ENCODE measurements at places on chromosomes 7 and 10. TPM values are rescaled to one million over a fixed set of nuclear protein-coding genes. Genes with fewer than 3 reads are reported as not detected.

The TAS2R41 gene
- not detected for total RNA-seq

GRCh38 chr10:124596116-124596785 is 134.6 kb downstream of the LHPP start:
- H3K4me1 ChIP-seq = no peaks in the 10 kb centered on the region
- no peak overlapping the region for H3K27ac ChIP-seq
- H3K4me3 ChIP-seq = no peak overlapping the region
- no peaks in the 10 kb centered on the region for H3K36me3 ChIP-seq
- DNase-seq = no peak

- no peaks in the 10 kb centered on the region for H3K4me1 ChIP-seq
- no peaks in the 10 kb centered on the region for H3K27me3 ChIP-seq
- H3K4me3 ChIP-seq = no peak overlapping the region
These were observed 102.1 kb upstream of the AKR1E2 start for GRCh38 chr10:4723860-4724259.

GRCh38 chr10:129382401-129382800 is 84.6 kb upstream of the MGMT start:
- H3K36me3 ChIP-seq = no peaks in the 10 kb centered on the region
- H3K27me3 ChIP-seq = no peaks in the 10 kb centered on the region
- no peak overlapping the region for H3K4me3 ChIP-seq
- H3K27ac ChIP-seq = no peak overlapping the region
- no peaks in the 10 kb centered on the region for H3K4me1 ChIP-seq
- no peak for DNase-seq

The SEMA3E gene
- 1.8 TPM for total RNA-seq

DNA sequence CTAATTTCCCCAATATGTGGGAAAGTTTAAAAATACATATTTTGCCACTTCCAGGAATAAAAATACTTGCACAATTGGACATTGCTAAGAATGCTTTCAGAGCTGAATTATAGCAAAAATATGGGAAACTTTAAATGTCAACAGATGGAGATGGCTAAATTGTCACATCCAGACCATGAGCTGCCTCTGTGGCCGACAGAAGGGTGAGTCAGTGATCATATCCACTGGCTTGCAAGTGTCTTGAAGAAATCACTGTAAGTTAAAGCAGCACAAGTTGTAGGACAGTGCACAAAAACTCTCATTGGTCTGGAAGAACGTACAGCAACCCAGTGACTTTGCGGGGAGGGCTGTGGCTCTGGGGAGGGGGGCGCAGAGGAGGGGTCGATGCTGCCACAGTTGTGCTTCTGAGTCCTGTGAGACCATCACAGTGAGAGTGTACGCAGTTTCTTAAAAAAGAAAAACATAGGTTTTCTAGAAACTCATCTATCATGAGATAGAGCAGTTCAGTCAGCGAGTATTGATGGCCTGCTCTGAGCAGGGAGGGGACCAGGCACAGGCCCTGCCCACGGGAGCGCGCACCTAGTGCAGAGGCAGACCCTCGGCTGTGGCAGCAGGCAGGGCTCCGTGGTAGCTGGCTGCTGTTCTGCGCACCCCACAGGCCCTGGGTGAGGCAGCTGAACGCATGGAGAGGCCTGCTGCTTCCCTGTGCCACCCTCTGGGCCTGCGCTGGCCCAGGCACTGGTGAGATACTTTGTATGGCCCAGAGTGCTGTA is 25.5 kb downstream of the LRRC27 start:
- no peaks in the 10 kb centered on the region for H3K27me3 ChIP-seq
- peaks cover 9% of the 10 kb centered on the region for H3K36me3 ChIP-seq
- no peak for DNase-seq
- H3K4me1 ChIP-seq = no peaks in the 10 kb centered on the region

The SLC13A1 gene
- total RNA-seq = 33.8 TPM

GRCh38 chr10:99433378-99434020 is 3.1 kb upstream of the GOT1 start:
- no peaks in the 10 kb centered on the region for H3K36me3 ChIP-seq
- H3K4me3 ChIP-seq = no peak overlapping the region
- no peaks in the 10 kb centered on the region for H3K27me3 ChIP-seq
- peaks cover 7% of the 10 kb centered on the region for H3K4me1 ChIP-seq

The TEX47 gene
- total RNA-seq = not detected

DNA sequence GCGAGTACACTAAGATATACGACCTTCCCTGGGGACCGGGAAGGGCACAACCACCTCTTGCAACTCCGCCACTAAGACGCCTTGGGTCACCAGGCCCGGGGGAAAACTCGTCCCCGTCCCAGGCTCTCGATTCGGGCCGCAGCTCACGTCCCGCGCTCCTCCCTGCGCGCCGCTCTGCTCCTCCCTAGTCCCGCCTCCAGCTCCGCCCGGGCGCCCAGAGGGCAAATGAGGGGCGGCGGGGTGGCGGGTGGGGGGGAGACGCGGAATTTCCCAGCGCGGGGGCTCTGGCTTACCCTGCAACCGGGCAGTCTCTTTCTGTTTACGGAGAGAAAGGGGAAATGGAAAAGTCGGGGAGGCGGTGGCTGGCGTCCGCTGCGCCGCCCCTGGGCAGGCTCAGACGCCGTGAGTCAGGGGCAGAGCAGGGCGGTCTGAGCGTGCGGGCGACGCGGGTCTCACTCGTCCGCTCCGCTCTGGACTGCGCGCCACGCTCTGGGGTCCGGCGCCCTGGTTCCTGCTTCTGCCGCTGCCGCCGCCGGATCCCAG is at the start of gene MAP3K8:
Gene MAP3K8, plus strand, starts transcription at position 455 of the 543 bp plus-strand sequence. CDS start 4,755 bp downstream, outside the sequence.
- H3K4me1 ChIP-seq = no peaks in the 10 kb centered on the region
- H3K27ac ChIP-seq = peak within 1 kb of the TSS; percentile 96
- DNase-seq = peak; percentile 93

- no peak overlapping the region for H3K27ac ChIP-seq
- H3K36me3 ChIP-seq = no peaks in the 10 kb centered on the region
- no peaks in the 10 kb centered on the region for H3K4me1 ChIP-seq
- no peak overlapping the region for H3K4me3 ChIP-seq
- DNase-seq = no peak
These were observed 13.9 kb downstream of the VENTX start for GRCh38 chr10:133251388-133252222.

The SOSTDC1 gene
- total RNA-seq = 0.54 TPM

DNA sequence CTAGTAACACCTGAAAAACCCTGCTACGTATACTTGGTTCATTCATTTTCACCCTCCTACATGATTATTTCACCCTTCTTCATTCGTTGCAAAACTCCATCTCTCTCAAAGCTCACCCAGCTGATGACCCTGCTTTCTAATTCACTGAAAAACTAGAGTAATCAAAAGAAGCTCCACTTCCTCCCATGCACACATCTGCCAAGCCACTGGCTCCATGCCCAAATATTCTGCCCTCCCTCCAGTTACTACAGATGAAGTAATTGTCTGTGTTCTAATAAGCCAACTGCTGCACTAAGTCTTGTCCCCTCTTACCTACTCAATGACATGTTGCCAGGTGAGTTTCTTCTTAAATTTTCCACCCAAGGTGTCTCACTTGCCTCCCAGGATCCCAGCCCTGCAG is 96.9 kb upstream of the CCDC71L start:
- no peaks in the 10 kb centered on the region for H3K27me3 ChIP-seq
- no peaks in the 10 kb centered on the region for H3K4me1 ChIP-seq
- H3K36me3 ChIP-seq = no peaks in the 10 kb centered on the region

DNA sequence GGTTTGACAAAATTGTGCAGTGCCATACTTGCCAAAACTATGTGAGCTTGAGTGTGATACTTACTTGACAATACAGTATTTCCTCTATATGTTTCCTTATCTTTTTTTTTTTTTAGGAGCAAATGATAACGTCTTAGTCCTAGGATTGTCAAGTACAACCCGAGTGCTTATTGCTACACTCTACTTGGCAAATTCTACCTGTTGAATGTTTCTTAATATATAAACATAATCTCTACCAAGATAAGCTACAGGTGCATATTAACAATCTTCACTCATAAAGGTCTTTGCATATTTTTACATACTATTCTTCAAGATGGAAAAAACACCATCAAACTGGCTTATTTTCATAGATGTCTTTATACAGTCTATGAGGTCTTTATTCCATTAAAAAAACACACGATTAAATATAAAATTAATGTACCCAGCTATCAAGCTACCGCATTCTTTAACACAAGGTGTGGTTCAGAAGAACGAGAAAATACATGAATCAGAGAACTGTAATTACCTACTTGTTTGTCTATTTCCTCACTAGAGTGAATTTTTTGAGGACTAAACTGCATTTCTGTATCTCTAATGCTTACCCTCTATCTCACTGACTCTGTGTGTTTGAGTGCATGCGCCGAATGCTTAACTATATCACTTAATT is 76.1 kb upstream of the PDSS1 start:
- no peaks in the 10 kb centered on the region for H3K36me3 ChIP-seq
- DNase-seq = no peak
- peaks cover 5% of the 10 kb centered on the region for H3K4me1 ChIP-seq
- peak overlapping the region; percentile 89 for H3K27ac ChIP-seq
- H3K27me3 ChIP-seq = no peaks in the 10 kb centered on the region

DNA sequence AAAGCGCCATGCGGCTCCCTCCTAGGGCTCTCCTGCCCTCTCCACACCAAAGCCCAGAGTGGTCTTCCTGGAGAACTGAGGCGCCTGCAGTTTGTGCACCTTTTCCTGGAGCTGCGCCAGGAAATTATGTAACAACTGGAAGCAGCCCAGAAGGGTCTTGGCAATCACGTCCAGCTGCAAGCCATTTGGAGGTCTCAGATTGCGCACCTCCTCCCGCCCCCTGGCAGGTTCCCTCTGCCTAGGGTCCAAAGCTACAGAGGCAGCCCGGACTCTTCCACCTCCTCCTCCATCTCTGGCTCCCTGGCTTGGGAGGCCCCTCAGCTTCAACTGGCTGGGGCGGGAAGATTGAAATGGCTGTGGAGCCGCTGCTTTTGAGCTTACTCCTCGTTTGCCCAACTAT is 34.0 kb upstream of the SFTPD start:
- DNase-seq = no peak
- H3K27me3 ChIP-seq = no peaks in the 10 kb centered on the region
- no peak overlapping the region for H3K4me3 ChIP-seq
- H3K27ac ChIP-seq = no peak overlapping the region

- no peak overlapping the region for H3K4me3 ChIP-seq
- H3K36me3 ChIP-seq = no peaks in the 10 kb centered on the region
- no peak overlapping the region for H3K27ac ChIP-seq
- H3K27me3 ChIP-seq = no peaks in the 10 kb centered on the region
- no peak for DNase-seq
These were observed 29.3 kb upstream of the ADD3 start for GRCh38 chr10:109978481-109978880.

GRCh38 chr10:48714088-48714487 is 29.4 kb downstream of the WDFY4 start:
- H3K4me1 ChIP-seq = no peaks in the 10 kb centered on the region
- H3K27me3 ChIP-seq = no peaks in the 10 kb centered on the region
- no peak overlapping the region for H3K27ac ChIP-seq
- H3K4me3 ChIP-seq = no peak overlapping the region
- H3K36me3 ChIP-seq = no peaks in the 10 kb centered on the region

- DNase-seq = no peak
- H3K4me1 ChIP-seq = no peaks in the 10 kb centered on the region
- H3K4me3 ChIP-seq = no peak overlapping the region
- no peaks in the 10 kb centered on the region for H3K27me3 ChIP-seq
These were observed 48.7 kb upstream of the RELN start for GRCh38 chr7:104038136-104038535.

DNA sequence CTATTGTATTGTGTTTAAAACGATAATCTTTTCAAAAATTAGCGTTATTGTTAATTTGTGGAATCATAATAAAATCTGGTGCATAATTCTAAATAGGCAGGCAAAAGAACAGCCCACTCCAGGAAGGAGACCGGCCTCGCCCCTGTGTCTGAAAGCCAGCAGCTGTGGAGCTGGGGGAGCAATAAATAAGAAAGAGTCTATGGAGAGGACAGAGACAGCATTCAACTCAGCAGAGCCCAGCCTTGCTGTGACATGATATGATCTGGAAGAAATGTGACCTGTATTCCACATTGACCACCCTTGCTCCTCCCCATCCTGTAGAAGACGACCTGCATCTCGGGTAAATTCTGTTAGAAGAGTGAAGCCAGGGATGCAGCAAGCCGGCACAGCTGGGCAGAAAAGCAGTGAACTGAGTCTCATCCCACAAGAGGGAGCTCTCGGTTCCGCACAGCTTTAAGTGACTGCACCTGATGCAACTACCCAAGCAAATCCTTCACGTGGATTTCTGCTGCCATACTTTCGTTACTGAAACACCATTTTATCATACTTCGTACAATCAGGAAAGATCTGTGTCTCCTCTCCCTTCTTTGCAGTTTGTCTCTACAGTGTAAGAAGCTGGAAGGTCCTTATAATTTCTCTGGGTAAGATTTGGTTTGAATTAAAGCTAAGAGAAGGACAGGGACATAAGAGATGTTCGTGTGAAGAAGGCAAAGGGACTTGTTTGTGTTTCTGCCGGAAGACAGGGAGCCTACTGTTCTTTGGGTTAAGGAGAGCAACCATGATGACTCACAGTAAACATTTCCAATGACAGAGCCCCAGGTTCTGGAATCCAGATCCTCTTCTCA is 427.1 kb downstream of the GPAM start:
- no peak overlapping the region for H3K4me3 ChIP-seq
- H3K27ac ChIP-seq = no peak overlapping the region
- H3K27me3 ChIP-seq = no peaks in the 10 kb centered on the region
- no peaks in the 10 kb centered on the region for H3K4me1 ChIP-seq
- no peak for DNase-seq

The RET gene
- total RNA-seq = 1.3 TPM

GRCh38 chr7:117841611-117842010 is 31.6 kb downstream of the CTTNBP2 start:
- H3K27ac ChIP-seq = no peak overlapping the region
- H3K4me3 ChIP-seq = no peak overlapping the region
- H3K27me3 ChIP-seq = no peaks in the 10 kb centered on the region
- no peaks in the 10 kb centered on the region for H3K36me3 ChIP-seq
- DNase-seq = no peak

GRCh38 chr10:25747084-25747483 is 186.9 kb upstream of the MYO3A start:
- no peak overlapping the region for H3K27ac ChIP-seq
- DNase-seq = no peak
- no peaks in the 10 kb centered on the region for H3K4me1 ChIP-seq
- no peak overlapping the region for H3K4me3 ChIP-seq

The CYP3A7 gene
- 5.3 TPM for total RNA-seq

The GNAI1 gene
- 5.5 TPM for total RNA-seq

- no peak overlapping the region for H3K27ac ChIP-seq
These were observed 46.8 kb downstream of the KCNH2 start for GRCh38 chr7:150931199-150931869.

DNA sequence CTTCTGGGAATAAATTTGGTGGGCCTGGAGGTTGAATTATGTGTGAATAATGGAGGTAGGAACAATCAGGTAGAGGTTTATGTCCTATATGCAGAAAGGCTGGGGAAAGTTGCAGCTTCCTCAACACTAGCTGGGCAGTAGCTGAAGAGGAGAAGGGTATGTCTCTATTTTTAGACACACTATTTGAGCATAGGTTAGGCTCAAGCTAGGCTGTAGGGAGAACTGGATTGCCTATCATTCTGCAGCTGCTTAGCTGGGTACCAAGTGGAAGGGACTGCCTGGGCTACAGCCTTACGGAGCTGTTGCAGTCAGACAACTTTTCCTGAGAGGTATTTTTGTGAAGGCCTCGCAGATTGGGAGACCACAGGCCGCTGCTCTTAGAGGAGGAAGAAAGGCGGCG is 67.9 kb downstream of the DENND11 start:
- no peak overlapping the region for H3K4me3 ChIP-seq
- no peak for DNase-seq
- no peaks in the 10 kb centered on the region for H3K27me3 ChIP-seq
- H3K27ac ChIP-seq = no peak overlapping the region

Data from Peyer's patch (tissue), 4 donors.